ENCODE measurements at places on chromosomes 13 and 19.

GRCh38 chr13:79880818-79881217, 399.9 kb downstream of the NDFIP2 start:
- DNase-seq = no peak

DNA sequence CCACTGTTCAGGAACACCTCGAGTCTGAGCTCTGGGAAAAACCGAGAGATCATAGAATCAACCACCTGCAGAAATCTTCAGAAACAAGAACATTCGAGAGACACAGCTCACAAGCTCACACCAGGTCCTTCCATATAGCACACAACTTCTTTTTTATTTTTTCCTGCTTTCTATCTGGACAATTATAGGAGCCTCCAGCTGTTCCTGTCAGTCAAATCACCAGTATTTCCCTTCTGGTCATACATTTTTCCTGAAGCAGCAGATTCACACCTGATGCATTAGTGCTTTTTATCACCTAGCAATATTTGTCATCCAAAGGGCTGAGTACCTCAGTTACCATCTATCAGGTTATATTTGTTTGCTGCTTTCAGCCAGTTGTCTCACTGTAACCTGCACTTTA, 323.5 kb downstream of the FOXO1 start:
- no peak for DNase-seq

- DNase-seq = no peak
Observed at GRCh38 chr13:33367171-33367895, 81.8 kb upstream of the STARD13 start.

DNA sequence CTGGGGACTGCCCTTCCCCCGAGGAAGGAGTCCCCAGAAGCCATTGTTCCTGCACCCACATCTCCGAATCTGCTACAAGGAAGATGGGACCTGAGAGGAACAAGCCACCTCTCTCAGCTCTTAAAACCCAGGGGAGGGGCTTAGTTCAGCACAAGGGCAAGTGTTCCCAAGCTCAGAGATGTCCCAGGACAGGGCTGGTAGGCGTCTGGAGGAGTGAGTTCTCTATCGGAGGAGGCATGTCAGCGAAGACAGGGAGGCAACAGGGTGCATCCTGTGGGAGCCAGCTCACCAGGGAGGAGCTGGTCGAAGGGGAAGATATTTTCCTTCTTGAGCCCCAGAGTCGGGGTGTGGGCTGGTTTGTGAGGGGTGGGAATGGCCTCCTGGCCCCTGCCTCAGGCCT, 54.8 kb downstream of the CELF5 start:
- DNase-seq = no peak

DNA sequence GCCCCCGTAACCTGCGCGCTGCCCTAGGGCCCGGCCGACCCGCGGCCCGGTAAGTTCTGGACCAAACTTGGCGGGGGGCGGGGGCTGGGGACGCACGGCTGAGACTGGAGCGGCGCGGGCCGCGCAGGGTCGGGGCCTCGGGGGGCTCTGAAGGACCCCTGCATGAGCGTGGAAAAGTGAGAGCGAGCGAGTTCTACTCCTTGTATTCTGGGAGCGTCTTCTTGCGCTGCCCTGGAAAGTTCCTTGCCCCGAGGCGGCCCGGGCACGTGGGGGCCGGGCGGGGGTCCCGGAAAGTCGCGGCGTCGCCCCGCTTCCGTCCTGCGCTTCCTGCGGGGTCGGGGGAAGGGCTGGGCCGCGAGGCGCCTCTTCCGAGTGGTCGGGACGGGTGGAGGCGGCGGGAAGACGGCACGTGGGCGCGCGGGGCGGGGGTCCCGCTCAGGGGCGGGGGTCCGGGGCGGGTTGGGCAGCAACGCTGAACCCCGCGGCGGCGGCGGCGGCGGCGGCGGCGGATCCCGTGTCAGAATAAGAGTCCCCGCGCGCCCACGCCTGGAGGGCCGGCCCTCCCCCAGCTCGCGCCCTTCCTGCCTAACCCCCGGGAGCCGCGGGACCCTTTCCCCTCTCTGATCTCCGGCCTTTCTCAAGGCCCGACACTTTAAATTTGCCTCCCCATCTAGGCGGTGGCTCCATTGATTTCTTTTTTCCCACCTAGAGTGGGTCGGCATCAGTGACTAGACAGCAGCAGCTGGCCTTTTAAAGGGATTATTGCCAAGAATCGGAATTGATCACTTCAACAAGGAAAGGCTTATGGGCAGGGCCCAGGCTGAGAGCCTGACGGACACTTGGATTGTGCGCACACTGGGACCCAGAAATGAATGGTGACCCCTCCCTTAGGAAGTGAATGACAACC, 749 bp downstream of the GATAD2A start:
- no peak for DNase-seq

DNA sequence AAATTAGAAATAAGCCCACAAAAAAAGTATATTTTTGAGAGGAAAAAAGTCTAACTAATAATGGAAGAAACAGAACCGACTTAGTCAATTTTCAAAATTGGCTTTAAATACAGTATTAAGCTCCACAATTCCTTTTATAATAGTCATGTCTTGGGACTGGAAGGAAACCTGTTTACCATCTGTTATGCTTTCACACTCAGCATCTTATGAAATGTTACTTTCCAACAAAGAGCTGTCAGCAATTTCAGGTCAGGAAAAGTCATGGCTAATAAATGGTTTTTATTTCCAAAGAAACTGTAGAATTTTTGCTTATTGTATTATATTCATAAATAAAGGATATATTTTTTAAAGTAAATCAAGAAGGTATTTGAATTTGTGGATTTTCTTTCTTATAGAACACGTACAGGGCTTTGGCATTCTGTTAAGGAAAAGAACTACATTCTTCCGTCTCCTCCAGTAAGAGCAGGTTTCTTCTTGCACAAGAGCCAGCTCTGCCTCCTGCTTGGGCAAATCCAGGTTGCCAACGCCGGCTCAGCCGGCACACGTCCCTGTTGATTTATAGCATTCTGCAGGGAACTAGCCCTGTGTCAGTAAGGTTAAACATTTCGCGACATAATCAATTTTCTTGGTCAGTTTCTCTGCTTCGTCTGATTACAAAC, 52.9 kb upstream of the GPR12 start:
- DNase-seq = no peak

GRCh38 chr13:74922963-74923362, 559.0 kb downstream of the TBC1D4 start:
- no peak for DNase-seq

DNA sequence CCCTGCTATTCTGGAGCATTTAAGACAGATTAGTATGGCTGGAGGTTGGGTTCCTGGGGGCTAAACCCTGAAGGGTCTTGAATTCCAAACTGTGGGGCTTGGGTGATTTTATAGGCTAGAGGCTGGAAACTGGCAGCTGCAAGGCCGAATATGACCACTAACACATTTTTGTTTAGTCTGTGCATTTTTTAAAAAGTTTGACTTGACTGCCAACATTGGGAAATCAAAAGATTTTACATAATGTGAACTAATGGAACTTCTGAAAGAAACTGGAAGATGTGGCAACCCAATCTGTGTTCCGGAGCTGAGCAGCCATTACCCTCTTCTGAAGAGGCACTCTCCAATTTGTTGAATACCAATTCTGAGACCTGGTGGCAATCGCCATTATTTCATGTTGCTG, 5.1 kb downstream of the ZNF784 start:
- DNase-seq = no peak

DNA sequence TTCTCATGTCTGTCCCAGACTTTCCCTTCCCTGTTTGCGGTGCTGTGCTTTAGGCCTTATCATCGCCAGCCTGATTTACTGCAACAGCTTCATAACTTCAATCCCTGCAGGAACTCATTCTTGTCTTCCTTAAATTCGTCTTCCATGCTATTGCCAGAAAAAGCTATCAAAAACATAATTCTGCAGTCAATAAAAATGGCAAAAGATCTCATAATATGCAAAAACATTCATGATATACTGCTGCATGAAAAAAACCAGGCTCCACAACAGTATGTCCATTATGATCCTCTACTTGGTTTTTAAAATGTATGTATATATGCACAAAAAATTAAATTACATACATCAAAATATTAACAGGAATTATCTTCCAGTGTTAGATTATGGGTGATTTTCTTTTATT, 28.4 kb downstream of the TGDS start:
- no peak for DNase-seq

DNA sequence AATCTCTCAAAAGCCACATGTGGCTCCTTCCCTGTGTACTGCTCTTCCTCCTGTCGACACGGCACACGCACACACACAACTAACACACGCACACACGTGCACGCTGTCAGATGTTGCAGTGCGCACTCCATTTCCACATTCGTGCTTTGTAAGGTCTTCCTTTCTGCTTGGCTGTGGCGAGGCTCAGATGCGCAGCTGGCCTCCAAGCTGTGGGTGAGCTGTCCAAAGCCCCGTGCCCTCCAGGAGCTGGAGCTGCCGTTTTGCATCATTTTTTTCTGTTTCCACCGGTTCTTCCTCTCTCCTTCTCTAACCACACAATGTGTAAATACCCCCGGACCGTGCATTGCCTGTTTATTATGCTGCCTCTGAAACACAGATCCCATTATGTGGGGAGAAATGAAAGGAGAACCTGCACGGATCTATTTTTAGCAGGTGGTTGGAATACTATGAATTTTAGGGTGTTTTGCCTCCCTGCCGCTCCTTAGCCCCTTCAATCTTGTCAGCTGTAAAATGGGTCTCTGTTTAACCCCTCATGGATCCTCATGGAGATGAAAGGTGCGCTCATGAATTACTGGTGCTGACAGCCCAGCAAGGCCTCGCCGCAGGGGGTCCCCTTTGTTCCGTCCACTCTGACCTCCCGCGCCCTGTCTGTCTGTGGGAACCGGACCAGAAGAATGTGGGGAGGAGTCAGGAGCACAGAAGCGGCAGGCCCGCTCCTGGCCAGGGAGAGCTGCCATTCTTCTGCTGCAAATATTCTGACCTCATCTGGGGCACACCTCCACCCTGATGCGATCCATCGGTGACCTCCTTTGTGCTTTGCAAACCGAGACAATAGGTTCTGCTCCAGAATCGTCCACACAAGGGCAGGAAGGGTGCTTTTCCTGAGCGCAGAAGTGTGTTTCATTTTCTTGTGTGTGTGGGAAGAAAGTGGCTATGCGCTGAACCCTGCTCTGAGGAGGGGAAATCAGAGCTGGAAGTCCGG, 137.7 kb downstream of the SOX1 start:
- no peak for DNase-seq

GRCh38 chr19:12759686-12760085, 8.1 kb downstream of the BEST2 start:
- DNase-seq = no peak

GRCh38 chr13:92716749-92717148, 509.9 kb upstream of the GPC6 start:
- DNase-seq = no peak

- DNase-seq = no peak
Observed at GRCh38 chr19:40954573-40954972, 36.5 kb upstream of the CYP2B6 start.

DNA sequence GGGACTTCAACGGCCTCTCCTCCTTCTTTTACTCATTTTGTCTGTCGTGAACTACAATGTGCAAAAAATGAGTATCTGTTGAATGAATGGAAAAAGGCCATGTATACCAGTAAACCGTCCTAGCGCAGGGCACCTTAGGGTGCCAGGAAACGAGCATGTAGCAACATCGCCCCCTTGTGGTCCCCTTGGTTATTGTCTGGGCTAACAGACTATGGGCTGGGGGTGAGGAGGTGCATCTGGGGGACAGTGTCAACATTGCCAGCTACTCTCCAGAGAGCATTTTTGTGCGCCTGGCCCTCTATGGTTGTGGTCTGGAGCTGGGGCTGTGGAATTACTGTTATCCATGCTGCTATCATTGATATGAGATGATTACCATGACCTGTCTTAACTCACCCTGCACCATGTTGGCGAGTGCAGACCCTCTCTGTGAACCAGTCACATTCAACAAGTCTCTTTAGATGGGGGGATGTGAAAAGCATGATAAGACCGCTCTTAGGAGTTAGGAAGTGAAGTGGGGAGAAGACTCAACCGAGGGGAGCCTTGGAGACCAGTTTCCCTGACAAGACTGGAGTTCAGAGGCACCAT, 22.8 kb upstream of the SIGLEC11 start:
- DNase-seq = no peak

DNA sequence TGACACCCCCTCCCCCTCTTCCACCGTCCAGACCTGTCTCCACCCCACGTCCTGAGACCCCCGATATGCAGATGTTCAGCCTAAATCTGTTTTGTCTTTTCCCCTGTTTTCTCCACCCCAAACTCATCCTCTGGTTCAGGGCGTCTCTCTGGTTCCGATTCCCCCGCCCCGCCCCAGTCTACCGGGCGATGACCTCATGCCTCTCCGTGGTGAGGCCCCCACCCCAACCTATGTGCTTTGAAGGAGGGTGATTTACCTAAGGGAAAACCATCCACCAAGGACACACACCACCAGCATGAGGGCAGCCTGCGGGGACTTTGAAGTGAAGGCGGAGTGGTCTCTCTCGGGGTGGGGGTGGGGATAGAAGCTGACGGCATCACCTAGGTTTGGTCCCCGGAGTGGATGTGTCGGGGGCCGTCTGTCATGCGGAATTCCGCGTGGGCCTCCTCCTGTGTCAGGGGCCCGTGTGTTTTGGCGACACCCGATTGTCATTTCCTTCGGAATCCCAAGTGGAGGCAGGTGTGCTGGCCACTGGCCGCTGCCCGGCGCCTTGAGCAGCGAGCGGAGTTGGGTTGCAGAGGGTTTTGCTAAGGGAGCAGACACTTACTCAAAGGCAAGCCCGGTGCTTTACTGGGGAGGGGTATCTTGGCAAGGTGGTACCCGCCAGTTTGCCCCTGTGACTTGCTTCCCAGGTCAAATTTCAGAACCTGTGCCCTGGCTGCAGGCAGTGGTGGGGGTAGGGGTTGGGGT, 1.4 kb downstream of the FZR1 start:
- no peak for DNase-seq

DNA sequence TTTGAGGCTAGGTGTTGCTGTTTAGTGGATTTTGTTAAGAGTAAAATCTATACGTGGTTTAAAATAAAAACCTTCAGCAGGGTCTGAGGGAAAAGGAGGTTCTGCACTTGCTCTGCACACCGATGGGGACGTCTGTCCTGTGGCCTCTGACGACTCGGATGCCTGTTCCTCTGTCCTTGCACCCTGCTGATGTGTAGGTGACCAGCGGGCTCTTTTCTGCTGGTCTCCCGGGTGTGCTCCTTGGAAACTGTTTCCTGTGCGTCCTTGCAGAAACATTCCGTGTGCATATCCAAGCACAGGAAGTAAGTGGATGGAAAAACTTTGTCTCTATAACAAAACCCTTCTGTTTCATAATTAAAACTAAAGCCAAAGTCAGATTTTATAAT, 3.8 kb downstream of the ATP4B start:
- no peak for DNase-seq

DNA sequence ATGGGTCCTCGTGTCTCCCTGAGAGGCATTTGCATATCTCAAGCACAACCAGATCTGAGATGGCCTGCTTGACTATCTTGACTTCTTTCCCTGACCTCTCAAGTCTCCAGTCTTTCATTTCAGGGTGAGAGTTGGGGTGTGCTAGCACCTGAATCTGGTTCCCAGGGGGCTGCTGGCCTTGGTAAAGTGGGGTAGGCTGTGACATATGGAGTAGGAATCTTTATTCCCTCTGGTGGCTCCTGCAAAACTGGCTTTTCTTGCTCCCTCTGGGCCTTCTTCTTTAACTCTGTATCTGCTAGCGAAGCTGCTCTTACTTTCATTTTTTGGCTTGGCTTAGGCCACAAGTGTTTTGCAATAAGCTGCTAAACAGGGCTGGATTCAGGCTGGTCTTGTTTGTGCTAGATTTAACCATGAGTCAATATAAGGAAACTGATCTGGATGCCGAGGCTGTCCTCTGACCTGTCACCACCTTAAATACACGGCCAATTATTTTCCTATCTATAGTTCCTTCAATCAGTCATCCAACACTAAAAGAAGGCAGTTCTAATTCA, 42.3 kb downstream of the ZNF493 start:
- DNase-seq = no peak
